ENCODE measurements at places on chromosomes 13 and 19.

- no peak for DNase-seq
Observed at GRCh38 chr19:29139227-29139626, 73.7 kb downstream of the UQCRFS1 start.

DNA sequence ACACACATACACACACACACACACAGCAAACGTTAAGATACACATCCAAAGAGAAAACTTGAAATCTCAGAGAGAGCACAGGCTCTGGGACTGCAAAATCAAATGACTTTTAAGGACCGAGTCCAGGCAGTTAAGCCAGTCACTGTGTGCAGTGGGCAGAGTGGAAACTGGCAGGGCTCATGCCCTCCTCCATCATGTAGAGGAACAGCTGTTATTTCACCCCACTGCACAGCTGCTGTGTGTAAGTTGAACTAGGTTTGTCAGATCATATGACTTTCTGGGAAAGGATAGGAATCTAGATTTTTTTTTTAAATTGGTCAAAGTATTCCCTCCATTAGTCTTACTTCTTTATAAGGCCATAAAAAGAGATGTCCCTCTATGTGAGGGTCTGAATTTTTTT is 1002.1 kb downstream of the UQCRFS1 start:
- DNase-seq = no peak

- DNase-seq = no peak
Observed at GRCh38 chr13:67330149-67330548, 100.0 kb upstream of the PCDH9 start.

DNA sequence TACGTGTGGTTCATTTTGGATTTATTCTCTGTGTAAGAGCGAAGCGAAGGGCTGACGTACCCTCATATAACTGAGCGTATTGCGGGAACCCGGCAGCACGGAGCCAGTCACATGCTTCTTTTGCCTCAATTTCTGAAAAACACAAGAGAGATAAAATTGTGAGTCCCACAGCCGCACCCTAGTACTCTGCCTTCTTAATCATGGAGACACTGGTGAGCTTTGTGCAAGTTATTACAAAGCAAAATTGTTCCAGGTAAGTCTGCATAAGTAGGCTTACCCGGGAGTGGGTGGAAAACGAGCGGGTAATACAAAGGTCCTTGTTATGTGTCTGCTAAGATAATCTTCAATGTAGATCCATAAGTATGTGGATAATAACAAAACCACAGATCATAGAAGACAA is 118.1 kb downstream of the STARD13 start:
- DNase-seq = no peak

DNA sequence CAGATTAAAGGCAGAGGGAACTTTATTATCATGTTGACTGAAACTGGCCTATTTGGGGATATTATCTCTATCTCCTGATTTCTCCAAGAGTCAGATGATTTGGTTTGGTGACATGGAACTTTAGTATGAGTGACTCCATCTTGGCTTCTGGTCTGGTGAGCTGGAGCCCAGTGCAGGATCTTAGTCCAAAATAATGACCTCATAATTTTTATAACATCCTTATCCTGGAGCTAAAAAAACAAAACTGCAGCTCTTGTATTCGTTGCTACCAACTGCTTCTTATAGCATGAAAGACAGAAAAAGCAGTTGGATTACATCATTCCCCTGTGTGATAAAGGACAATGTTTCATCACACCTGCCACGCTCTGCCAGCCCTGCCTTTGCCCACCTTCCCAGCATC is 39.3 kb upstream of the RNF17 start:
- no peak for DNase-seq
